ENCODE measurements at places on chromosomes 16 and 17.

- no peak for DNase-seq
These were observed 114.1 kb downstream of the SPAG9 start for GRCh38 chr17:51006601-51007000.

DNA sequence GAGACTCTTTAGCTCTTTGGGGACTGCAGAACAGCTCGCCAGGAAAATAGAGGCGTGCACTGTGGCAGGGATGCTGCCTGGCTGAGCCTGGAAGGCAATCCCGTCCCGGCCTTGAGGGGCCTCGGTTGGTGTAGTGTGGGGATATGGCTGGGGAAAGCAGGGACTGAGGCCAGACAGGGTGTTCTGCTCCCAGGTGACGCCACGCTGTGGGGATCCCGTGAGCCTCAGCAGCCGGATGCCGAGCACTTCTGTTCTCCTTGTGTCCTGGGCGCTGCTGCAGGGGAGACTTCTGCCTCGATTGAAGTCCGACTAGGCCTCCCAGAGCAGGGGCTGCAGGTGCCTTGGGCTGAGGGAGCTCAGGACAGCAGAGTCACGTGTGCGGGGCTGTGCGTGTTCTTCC is 72.6 kb downstream of the BANP start:
- DNase-seq, result no peak

DNA sequence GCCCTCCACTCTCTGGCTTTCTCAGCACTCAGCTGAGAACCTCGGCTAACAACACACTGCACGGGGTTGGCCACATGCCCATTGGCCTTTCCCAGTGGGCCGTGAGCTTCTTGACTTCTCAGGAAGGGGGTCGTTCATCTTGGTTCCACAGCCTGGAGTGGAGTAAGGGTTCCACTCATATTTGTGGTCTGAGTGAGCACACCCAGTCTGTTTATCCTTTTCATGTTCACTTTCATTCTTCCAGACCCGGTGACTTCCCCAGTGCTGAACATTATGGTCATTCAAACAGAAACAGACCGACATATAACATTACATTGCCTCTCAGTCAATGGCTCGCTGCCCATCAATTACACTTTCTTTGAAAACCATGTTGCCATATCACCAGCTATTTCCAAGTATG is 8.2 kb downstream of the MILR1 start:
- DNase-seq, result peak; percentile 37

- no peak for DNase-seq
These were observed 172.8 kb upstream of the WSCD1 start for GRCh38 chr17:5897275-5897911.

DNA sequence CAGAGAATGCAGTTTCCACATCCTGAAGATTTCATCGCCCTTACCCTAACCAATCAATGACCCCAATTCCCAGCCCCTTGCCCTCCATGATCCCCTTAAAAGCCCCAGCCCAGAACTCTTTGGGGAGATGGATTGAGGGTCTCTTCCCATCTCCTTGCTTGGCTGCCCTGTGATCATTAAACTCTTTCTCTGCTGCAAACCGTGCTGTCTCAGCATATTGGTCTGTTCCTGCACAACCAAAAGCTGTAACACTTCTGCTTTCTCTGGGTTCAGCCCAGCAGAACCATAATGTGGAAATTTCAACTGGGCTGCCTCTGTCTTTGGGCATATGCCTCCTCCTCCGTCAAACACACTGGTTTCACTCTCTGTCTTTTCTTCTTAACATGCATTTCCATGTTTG is 67.0 kb upstream of the NLRP1 start:
- DNase-seq, result no peak

DNA sequence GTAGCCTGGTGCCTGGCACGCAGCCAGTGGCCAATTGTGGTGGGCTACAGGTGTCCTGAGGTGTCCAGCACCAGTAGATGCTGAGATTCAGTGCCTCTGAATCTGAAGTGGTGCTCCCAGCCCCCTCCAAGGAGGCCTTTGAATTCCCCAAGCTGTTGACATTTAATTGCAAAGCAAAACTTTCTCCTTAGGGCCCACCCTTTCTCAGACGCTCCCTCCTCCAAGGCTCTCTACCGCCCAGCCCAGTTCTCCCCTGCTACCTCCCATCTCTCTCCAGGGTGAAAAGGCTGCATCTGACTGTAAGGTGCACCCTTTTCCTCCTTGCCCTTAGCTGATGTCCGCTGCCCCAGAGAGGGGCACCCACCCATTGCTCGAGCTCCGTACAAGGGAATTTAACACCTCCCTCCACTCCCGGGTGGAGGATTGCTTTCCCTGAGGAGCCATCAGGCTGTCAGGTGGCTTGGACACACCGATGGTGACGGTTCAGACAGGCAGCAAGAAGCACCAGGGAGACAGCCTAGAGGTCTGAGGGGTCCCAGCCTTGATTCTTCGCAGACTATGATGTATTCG is 1.7 kb downstream of the BEAN1 start:
- DNase-seq, result no peak

DNA sequence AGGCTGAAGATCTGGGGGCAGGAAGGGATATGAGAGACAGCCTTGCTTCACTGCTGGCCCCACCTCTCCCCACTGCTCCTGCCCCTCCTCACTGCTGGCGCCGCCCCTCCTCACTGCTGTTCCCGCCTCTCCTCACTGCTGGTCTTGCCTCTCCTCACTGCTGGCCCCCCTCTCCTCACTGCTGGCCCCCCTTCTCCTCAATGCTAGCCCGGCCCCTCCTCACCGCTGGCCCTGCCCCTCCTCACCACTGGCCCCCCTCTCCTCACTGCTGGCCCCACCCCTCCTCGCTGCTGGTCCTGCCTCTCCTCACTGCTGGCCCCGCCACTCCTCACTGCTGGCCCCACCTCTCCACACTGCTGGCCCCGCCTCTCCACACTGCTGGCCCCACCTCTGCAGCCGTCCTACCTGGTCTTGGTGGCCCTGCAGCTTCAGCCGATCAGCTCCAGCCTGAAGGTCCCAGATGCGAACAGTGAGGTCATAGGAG is 9.5 kb upstream of the PAM16 start:
- no peak for DNase-seq

DNA sequence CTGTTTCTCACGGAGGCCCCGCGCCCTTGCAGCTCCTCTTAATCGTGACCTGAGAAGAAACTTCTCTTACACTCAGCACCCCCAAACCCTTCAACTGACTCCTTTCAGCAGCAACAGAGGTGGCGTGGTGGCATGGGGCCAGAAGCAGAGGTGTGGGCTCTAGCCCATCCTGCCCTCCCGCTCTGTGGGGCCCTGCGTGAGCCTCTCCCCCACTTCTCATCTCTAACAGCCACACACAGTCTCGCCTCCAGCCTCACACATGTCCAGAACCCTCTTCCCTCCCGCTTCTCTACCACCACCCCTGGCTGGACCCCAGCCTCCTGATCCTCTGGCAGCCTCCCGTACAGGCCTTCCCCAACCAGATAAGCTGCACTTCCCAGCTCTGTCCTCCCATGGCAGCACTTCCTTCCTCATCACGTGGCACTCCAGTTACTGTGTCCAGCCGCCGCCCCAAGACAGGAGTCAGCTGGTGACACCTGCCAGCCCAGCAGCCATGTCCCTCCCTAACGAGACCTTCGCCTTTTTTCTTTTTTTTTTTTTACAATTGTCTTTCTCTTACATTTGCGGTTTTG is 30.5 kb downstream of the NSMCE1 start:
- no peak for DNase-seq

DNA sequence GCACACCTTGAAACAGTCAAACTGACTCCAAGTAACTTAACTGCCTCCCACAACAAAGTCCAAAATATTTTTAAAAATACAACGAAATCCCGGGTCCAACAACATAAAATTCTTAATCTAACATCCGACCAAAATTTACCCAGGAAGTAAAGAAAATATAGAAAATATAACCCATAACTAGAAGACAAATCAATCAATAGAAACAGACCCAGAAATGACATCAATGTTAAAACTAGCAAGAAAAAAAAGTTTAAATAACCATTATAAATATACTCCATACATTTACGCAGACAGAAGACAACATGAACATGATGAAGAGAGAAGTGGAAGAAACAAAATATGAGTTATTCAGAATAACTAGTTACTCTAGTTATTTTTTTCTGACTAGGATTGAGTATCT is 3.7 kb downstream of the ZNF597 start:
- DNase-seq, result no peak

DNA sequence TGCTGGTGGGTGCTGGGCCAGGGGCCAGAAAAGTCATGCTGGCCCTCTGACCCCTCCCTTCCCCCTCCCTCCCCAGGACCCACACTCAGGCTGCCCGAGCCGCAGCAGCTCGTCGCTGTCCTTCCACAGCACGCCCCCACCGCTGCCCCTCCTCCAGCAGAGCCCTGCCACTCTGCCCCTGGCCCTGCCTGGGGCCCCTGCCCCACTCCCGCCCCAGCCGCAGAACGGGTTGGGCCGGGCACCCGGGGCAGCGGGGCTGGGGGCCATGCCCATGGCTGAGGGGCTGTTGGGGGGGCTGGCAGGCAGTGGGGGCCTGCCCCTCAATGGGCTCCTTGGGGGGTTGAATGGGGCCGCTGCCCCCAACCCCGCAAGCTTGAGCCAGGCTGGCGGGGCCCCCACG is 8.3 kb upstream of the CISD3 start:
- DNase-seq, result no peak

GRCh38 chr16:85220964-85221731 is 108.9 kb upstream of the CIBAR2 start:
- no peak for DNase-seq

DNA sequence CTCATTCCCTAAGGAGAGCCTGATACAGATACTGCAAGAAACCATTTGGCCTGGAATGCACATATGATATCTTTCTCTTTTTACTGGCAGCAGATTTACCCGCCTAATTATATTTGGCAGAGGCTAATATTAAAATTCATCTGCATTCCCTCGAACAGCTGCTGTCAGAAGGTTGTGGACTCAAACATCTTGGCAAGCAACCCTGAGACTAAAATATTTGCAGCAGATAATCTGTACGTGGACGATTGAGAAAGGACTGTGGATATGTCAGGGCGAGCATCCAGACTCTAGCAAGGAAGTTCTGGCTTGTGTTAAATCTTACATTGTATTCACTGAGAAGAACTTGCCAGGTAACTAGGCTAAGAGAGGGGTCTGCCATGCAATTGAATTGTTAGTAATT is 65.2 kb downstream of the SNX20 start:
- peak; percentile 27 for DNase-seq

- no peak for DNase-seq
These were observed 24.1 kb downstream of the ALOX15B start for GRCh38 chr17:8062807-8063483.

DNA sequence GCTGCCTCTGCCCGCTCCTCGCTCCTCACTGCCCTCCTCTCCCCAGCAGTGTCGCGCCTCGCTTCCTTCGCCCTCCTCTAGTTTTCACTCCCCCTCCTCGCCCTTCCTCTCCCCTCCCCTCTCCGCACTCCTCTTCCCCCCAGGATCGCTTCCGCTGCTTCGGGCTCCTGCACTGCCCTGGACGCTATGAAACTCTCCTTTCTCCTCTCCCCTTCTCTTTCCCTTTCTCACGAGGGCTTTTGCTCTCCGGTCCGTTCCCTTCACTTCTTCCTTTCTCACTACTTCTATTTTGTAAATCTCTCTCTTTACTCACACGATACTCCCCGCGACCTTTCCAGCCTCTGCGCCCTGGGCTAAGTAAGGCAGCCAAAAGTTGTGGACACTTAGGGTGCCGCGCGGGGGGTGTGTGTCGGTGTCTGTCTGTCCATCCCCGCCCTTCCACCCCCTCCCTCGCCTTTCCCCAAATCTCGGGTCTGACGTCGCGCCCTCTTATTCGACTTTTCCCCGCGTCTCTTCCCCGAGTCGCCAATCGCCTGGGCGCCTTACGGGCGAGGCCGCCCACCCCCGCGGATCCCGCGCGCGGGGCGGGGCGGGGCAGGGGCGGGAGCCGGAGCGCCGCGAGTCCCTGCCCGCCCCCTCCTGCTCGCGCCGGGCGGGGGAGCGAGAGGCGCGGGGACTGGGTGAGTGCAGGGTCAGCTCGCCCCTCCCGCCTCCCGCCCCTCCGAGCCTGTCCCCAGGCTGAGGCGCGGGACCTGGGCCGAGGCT is at the start of gene IRX3:
Gene IRX3, minus strand, starts transcription at position 422 of the 765 bp plus-strand sequence. CDS start 737 bp downstream, outside the sequence.
- peak; percentile 98 for DNase-seq

DNA sequence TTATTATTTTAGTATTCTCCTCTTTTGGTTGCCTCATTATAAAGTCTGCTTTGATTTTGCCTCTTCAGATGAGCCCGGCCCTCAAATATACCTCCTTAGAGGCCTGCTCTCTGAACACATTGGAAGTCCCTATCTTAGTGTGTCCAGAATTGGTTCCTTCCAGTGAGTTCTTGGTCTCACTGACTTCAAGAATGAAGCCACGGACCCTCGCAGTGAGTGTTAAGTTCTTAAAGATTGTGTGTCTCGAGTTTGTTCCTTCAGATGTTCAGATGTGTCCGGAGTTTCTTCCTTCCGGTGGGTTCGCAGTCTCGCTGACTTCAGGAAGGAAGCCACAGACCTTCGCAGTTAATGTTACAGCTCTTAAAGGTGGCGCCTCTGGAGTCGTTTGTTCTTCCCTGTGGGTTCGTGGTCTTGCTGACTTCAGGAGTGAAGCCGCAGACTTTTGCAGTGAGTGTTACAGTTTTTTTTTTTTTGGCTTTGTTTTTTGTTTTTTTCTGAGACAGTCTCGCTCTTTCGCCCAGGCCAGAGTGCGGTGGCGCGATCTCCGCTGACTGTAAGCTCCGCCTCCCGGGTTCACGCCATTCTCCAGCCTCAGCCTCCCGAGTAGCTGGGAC is 45.8 kb upstream of the NOS2 start:
- no peak for DNase-seq

GRCh38 chr17:5226940-5227878 is 7.5 kb downstream of the SCIMP start:
- DNase-seq, result no peak

DNA sequence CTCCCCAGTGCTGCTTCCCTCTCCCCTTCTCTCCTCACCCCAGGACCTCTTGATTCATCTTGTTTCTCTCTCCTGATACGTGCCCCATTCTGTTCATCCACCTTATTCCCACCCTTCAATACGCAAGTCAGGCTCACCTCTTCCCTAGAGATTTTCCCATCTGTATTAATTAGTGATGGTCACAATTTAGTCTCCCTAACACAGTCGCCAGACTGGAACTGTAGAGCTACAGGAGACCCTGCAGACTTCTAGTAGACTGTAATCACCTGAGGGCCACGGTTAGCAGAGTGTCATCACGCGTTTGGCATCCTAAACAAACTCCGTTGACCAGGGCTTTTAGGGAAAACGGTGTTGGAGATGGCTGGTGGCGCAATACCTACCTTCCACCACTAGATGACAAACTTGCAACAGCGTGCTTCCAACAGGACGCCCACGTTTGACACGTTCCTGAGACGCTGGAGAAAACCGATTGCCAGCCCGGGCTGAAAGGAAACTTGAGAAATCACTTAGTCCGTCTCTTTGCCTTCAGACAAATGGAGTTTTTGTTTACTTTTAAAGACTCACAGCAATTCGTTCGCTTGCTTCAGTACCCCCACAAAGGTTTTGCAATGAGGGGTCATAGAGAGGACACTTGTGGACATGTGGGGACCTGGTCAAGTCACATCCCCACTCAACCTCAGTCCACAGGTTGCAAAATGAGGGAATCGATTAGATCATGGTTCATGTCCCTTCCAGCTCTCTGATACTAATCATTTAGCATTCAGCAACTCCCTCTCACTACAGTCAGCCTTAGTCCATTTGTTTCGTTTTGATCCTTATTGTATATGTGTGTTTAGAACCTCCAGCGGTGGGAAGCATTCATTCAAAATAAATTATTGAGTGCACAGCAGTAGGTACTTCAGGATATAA is 20.6 kb downstream of the MYL4 start:
- DNase-seq, result peak; percentile 88

Measured in LHCN-M2 (cell line).